A549 treated with CORT108297 at 1 μM for 4 hours (cell line): ENCODE measurements at places on chromosomes 13 and 19. TPM values are rescaled to one million over a fixed set of nuclear protein-coding genes. Genes with fewer than 3 reads are reported as not detected.

Gene PLIN5
- 0.10 to 0.34 TPM (median 0.26 TPM) in 3 of 5 replicates, not detected in the others for total RNA-seq

Gene C2CD4C
- 0.25 to 0.59 TPM (median 0.54 TPM) in 5 replicates for total RNA-seq

Gene ZNF561
- 6.7 to 14.4 TPM (median 8.5 TPM) in 5 replicates for total RNA-seq

Gene ZNF135
- total RNA-seq = not detected in 5 replicates

Gene MAST1
- total RNA-seq = 1.5 to 2.0 TPM (median 1.9 TPM) in 5 replicates

Gene SIGLEC6
- total RNA-seq = not detected in 5 replicates
